ENCODE measurements at places on chromosomes 5 and 9. TPM values are rescaled to one million over a fixed set of nuclear protein-coding genes. Genes with fewer than 3 reads are reported as not detected.

Gene SLC6A18
- 1.5 TPM for polyA plus RNA-seq

Gene SMIM33
- not detected for polyA plus RNA-seq

DNA sequence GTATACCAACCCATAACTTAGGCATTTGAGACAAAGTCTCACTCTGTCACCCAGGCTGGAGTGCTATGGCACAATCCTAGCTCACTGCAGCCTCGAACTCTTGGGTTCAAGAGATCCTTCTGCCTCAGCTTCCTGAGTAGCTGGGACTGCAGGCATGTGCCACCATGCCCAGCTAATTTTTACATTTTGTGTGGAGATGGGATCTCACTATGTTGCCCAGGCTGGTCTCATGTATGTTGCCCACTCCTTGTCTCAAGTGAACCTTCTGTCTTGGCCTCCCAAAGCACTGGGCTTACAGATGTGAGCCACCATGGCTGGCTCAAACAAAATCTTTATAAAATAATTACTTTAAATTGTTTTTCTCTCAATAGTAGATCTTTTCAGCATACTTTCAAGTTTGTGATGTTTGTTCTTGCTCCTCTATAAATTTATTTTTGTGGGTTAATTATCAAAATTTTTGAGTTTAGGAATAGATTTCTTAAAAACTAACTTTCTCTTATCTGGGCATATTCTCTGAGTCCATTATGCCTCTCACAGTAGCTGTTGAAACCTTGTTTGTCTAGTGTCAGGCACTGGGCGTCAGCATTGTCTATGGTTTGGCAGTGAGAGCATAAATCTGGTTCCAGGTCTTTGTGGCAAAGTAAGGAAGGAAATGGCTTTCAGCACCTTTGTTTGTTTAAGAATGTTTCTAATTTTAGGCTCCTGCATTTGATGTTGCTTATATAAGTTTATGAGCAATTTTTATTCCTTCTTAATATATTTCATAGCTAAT, 38.7 kb downstream of the NLN start:
- DNase-seq: no peak

DNA sequence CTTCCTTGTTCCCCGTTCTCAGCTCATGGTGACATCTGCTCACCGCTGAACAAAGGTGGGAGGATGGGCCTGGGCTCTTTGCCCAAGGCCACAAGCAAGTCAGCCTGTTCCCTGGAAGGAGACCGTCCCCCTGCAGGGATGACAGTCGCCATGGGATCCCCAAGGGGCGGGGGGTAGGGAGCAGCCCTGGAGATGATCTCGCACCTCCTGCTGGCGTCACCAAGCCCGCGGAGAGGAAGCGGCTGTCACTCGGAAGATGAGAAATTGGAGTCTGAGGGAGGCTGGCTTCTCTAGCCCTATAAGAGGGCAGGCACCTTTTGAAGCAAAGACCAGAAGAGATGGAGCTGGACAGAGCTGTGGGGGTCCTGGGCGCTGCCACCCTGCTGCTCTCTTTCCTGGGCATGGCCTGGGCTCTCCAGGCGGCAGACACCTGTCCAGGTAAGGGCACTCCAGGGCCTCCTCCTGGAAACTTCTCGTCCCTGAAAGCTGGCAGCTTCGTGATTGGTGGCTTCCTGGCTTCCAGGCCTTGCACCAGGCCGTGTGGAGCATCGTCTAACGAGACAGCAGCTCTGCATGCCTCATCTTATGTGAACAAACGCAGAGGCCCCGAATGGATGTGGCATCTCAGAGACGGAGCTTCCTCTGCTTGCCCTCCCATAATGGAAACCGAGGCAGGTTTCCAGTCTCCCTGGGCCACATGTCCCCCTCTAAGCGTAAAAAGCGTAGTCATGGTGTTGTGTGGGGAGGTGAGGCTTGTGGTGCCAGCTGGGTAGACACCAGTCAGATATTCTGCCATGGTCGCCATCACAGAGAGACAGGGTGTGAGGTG, at the start of gene FCN2:
Gene FCN2, plus strand, starts transcription at position 327 of the 829 bp plus-strand sequence. Its CDS starts 12 bp downstream, at position 339.
- no peak for DNase-seq

- DNase-seq: no peak
Observed at GRCh38 chr9:21902136-21902535, 92.1 kb downstream of the CDKN2A start.

- no peak for DNase-seq
Observed at GRCh38 chr9:130422546-130422945, 22.2 kb upstream of the ASS1 start.

- no peak for DNase-seq
Observed at GRCh38 chr5:45533663-45534062, 162.5 kb downstream of the HCN1 start.

DNA sequence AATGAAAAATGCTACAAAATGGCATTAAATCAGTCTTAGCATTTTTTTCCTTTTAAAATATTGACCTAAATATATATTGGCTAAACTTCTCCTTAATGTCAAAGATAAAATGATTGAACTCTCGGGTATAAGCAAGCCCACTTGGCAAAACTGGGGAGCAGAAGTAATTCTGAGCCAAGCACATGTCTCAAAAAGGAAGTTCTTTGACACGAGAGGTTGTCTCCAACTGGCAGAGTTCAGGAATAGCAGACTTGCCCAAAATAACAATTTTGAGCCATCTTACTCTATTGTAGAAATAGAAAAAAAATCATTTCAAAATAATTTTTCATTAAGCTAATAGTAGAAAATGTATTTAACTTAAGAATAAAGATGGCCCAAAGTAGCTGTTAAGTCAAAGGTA, 10.4 kb upstream of the MLLT3 start:
- DNase-seq: no peak

GRCh38 chr5:43268188-43268820, 44.9 kb downstream of the HMGCS1 start:
- DNase-seq: no peak

- DNase-seq: no peak
Observed at GRCh38 chr9:30522061-30522460, 1862.4 kb upstream of the ACO1 start.

DNA sequence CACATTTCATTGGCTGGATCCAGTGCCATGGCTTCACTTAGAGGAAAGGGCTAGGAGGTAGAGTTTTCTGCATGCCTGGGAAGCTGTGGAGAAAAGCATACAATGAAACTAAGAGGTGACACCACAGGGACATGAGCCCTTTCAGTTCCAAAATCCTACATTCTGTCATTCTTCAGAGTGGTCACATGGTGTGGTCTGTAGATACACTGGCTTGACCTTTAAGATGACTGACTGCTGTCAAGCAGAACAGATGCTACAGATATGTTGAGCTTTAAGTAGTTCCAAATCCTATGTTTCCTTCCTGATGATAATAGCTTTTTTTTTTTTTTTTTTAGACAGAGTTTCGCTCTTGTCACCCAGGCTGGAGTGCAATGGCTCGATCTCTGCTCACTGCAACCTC, 26.2 kb downstream of the DMRT3 start:
- DNase-seq: no peak

Gene SPINK1
- polyA plus RNA-seq: 61.4 TPM

Gene CD72
- 2.7 TPM for polyA plus RNA-seq

Gene ARSI
- polyA plus RNA-seq: 2.7 TPM

Gene CENPH
- 26.2 TPM for polyA plus RNA-seq

GRCh38 chr9:123814496-123814895, 115.4 kb downstream of the DENND1A start:
- no peak for DNase-seq
